ENCODE measurements at places on chromosomes 11 and 22.
A peak's percentile ranks its signal among the peaks of the same experiment; 100 is the strongest.

DNA sequence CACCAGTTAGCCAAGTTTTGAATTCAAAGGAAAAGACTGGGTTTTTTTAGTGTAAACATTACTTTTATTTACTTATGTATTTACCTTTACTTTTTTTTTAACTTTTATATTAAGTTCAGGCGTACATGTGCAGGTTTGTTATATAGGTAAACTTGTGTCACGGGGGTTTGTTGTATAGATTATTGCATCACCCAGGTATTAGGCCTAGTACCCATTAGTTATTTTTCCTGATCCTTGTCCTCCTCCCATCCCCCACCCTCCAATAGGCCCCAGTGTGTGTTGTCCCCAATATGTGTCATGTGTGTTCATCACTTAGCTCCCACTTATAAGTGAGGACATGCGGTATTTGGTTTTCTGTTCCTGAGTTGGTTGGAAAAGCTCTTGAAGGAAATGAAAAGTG is 20.6 kb downstream of the ZW10 start:
- DNase-seq, result no peak

DNA sequence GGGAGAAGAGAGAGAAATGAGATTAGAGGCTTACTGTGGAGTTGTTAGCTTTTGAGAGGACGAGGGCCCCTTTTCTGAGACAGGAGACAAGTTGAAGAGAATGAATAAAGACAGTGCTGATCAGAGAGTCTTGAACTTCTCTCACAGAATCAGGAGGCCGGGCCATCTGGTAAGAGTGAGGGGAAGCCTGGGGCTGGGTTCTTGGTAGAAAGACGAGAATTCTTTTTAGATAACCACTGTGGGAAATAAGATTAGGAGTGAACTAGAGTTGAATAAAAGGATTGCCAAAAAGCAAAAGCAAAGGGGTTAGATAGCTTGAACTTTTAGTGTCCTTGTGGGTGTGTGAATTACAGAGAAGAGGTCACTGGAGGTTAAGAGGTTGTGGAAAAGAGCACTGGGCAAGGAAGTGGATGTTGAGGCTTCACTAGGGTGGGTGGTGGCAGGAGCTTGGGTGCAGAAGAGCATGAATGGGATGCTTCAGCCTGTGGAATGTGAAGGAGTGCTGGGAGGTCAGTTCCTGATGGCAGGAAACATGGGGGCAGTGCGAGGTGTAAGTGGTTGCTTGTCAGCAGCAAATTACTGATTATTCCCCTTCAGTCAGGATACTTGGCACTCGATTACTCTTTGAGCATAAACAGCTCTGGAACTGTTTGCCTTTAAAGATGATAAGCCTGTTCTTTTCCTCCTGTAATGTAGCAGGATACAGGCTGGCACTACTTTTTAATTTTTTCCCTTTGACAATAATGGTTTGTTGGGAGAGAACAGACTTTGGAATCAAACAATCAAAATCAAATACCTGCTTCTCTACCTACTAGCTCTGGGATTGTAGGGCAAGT is 98.3 kb downstream of the ARHGAP42 start:
- no peak for DNase-seq

DNA sequence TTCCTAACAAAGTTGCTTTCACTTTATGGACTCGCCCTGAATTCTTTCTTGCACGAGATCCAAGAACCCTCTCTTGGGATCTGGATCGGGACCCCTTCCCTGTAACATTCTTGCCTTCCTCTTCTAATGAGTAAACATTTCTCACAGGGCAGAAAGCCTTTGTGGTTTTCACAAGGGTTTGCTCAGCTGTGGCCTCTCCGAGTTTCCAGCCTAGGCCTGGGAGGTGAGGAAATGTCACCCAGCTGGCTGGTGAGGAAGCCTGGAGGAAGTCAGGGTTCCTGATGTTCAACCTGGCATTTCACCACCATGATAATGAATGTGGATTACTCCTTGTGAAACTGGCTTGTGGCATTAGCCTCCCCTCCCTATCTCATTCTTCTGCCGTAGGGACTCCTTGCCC is 224.9 kb downstream of the DSCAML1 start:
- DNase-seq, result no peak

DNA sequence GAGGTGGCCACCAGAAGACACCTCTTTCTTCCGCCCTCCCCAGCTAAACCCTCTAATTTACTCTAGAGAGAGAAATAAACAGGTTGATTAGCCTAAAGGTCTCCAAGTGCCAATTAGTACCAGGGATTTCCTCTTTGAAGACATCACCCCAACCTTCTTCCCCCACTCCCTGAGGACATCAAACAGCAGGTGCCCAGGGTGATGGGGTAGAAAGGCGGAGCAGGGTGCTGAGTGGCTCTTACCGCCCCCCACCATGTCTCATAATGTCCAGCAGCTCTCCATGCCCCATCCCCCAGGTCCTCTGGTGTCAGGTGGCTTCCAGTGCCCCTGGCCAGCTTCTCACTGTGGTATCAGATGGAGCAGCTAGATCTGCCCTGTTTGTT is 5.3 kb upstream of the GNAZ start:
- no peak for DNase-seq

DNA sequence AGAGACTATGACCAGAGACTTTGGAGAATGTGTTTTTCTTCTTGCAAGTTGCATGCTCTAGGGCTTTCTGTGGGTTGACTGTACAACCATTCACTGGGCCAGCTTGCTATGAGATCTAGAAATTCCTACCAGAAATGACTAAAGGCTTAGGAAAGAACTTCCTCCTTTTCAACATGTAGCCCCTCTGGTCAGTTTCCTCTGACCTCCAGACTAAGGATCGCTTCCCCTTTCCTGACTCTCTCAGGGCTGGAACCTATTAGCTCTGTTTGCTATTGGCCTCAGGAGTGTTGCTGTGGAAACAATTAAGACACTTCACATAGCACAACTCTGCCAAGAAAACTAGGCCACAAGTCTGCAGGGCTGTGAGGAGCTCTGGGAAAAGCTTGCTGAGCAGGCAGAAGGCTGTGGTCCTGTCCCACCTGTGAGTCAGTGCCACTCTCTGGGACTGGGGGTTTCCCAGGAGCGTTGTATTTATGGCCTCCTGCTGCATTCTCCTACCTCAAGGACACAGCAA is 10.7 kb downstream of the CRY2 start:
- peak; percentile 31 for DNase-seq

DNA sequence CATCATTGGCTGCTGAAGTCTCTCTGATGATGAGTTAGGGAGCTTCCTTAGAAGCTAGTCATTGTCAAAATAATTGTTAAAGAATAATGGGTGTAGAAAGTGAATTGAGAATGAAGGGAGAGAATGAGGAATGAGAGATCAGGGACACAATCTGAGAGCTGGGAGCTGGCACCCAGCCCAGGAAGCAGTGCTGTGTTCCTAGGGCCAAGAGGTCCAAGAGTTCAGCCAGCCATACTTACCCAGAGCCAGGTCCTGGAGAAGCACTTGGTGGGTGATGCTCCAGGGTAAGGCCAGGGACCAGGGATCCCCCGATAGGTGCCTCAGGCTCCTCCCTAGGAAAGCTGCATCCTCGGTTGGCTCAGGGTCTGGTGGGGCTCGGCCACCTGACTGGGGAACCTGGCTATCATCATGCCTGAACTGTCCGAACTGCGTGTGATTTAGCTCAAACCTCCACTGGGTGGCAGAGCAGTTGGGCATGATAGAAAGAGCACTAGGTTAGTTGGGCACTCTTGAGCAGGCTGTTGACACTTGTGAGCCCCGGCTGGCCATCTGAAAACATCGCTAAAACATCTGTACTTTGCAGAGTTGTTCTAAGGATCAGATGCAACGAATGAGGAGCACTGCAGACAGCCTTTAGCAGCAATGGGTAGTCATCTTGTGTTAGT is 123.9 kb upstream of the NCAM1 start:
- no peak for DNase-seq

DNA sequence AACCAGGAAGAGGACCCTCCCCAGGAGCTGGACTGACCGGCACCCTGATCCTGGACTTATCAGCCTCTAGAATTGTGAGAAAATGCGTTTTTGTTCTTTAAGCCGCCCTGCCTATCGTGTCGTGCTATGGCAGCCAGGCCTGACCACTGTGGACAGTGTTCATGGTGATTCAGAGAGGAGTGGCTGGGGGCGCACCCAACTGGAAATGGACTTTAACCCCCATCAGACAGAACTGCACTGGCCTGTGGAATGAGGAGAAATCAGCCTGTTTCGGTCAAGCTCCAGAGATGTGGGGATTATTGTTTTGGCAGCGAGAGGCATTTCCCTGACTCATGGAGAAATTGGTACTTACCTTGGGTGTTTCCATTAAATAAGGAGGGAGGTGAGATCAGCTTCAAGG is 1437.8 kb downstream of the BRD1 start:
- DNase-seq, result no peak

DNA sequence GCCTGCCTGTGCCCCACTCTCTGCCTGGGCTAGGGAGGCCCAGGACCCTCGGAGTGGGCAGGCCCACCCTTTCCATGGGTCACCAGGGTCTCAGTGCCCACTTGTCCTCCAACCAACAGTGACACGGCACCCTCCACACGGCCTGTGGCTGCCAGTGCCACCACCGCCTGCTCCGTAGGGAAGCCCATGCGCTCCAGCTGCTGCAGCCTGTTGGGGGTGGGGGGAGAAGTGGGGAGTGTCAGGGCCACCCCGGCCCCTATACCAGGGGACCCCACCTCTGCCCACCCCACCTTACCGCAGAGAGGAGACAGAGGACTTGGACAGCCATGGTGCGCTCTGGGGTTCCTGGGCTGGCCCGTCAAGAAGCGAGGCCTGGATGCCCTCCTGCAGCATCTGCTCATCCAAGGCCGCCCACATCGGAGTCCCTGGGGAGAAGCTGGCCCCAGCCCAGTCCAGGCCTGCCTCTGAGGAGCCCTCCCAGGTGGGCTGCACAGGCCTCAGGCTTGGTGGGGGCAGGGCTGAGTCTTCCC is 7.7 kb downstream of the RHBDD3 start:
- no peak for DNase-seq

GRCh38 chr11:19879307-19880087 is 166.9 kb downstream of the NAV2 start:
- no peak for DNase-seq

GRCh38 chr11:44862558-44863101 is 88.1 kb downstream of the TP53I11 start:
- no peak for DNase-seq

GRCh38 chr22:47419239-47419638 is 656.8 kb downstream of the TBC1D22A start:
- DNase-seq, result no peak

DNA sequence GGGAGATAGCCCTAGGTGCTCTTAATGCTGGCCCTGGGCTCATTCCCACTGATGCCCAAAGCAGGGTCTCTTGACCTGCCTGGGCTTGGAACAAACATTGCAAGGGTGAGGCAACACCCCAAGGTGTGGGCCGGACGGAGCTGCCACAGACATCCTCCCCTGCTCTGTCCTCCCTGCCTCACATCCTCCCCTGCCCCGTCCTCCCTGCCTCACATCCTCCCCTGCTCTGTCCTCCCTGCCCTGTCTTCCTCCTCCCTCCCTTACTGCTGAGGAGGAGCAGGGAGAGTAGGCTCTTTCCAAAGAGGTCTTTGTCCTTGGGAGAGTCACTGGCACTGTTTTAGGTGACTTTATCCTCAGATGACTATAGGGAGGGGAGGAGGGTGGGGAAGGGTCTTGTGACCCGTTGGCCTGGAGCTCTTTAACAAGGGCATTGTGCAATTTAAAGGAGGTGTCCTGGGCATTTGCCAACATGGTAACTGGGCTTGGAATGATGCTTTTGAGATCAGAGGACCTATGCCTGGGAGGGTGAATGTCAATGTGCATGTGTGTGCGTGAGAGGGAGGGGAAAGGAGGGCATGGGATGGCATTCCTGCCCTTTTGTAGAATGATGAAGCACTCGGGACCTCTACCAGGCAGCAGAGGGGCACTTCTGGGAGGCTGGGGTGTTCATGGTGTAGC is 700 bp downstream of the FAM180B start:
- no peak for DNase-seq

- DNase-seq, result no peak
These were observed 34.9 kb downstream of the SCUBE1 start for GRCh38 chr22:43308060-43308830.

DNA sequence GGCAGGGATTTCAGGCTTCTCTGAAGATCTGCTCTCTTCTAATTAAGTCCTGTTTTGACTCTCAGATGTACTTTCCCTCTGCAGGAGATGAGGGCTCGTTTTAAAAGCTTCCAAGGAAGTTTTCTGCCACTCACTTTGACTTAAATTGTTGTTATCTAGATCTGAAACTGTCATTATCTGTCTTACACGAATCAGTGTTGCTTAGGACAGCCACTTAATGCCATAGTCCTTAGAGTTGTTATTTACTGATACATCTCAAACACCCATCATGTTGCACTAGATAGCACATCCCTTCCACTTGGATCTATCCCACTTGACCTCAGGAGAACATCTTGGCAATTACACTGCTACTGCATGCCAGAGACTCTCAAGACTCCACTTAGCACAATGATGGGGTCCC is 86.9 kb upstream of the FAT3 start:
- DNase-seq, result no peak

DNA sequence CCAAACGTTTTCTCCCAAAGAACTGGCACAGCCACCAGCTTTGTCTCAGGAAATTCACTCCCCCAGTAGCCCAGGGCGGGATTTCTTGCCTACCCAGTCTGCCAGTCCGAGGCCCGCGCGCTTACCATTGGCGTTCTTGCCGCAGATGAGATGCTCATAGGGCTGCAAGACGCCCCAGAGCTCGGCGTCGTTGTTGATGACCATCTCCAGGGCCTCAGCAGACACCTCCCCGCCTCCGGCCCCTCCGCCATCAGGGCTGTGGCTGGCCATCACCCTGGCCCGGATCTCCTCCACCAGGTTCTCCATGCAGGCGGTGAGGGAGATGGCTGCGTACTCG is 1.3 kb downstream of the ABTB2 start:
- DNase-seq, result no peak

DNA sequence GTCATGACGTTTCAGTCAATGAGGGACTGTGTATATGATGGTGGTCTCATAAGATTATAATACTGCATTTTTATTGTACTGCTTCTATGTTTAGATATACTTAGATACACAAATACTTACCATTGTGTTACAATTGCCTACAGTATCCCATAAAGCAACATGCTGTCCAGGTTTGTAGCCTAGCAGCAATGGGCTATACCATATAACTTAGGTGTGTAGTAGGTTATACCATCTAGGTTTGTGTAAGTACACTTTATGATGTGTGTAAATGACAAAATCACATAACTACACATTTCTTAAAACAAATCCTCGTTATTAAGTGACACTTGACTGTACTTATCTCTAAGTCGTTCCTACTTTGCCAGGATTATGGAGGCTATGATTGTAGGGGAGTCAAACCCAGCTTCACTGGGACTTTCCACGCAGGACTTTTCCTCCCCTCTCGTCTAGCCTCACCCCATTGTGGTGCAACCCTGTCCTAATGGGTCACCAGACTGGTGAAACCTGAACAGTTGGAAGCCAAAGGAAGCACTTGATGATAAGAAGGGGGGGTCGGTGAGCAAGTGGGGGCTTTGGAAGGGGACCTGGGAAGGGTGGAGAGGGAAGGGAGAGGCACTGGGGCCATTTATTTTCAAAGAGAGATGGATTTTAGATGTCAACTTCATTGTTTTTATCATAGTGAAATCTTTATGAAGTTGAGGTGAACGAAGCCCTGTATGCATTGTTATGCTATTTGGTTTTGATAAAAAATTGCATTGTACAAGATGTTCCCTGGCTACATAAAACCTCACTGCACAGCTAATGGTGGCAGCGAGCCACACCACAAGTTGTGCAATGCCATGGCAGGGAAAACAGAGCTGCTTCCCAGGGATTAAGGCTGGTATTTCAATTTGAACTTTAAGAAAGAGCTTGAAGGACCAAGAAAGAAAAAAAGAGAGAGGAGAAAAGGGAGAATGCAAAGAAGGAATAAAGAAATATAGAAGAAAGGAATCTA is 129.1 kb downstream of the EHF start:
- DNase-seq, result no peak

GRCh38 chr11:28616160-28616965 is 508.2 kb downstream of the METTL15 start:
- no peak for DNase-seq

- no peak for DNase-seq
These were observed 734.3 kb downstream of the BRD1 start for GRCh38 chr22:49093192-49093880.
